Hematopoietic multipotent progenitor cell (in vitro differentiated cells): ENCODE measurements at places on chromosomes 2 and 18. TPM values are rescaled to one million over a fixed set of nuclear protein-coding genes. Genes with fewer than 3 reads are reported as not detected.

- no peak for DNase-seq
Measured at GRCh38 chr18:37657493-37657892, 91.9 kb upstream of the CELF4 start.

- no peak for DNase-seq
Measured at GRCh38 chr2:101956465-101957438, 35.0 kb upstream of the IL1R2 start.

DNA sequence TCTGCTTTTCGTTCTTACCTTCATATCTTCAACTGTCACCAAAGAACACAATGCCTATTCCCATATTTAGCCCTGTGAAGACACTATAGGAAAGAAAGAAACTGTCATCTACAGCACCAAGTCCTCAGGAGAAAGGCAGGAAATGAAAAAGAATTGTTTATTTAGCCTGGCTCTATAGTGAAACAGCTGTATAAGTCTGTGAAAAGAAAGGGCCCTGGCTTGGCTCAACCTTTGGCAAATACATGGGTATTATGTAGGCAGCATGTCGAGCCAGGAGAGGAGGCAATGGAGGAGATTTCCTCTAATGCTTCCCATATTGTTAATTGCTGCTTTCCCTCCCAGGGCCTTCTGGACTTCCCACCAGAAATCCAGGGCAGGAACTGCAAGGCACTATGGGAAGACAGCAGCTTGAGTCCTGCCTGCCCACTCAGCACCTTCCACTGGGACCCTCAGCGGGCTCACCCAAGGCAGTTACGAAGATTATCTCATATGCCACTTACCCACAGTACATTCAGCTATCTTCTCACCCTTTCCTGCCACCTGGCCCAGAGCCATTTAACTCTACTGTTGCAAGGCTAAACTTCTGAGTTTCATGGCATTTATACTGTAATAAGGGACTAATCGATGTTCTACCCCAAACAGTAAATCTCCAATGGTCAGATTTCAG is 30.1 kb downstream of the SLC8A1 start:
- DNase-seq, result no peak

DNA sequence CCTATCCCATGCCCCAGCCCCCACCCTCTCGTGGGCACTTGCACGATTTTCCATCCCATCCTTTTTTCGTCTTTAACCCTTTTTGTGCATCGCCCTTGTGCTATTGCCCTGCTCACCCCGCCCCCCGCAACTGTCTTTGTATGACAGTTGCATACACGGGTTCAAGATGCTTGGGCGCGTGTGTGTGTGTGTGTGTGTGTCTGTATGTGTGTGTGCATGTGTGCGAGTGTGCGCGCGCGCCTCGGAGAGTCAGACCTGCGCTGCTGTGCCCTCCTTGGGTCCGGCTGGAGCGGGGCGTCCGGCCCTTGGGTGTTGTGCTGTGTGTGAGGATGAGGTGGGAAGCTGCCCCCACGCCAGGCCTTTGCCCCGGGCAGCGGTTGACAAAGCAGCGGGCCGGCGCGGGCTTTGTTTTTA is 230.7 kb downstream of the HAUS1 start:
- no peak for DNase-seq

The NAT8 gene
- total RNA-seq, result 0.27 TPM

The SCN3A gene
- total RNA-seq, result 1.1 TPM
